ENCODE measurements at places on chromosomes 3 and 15.
A peak's percentile ranks its signal among the peaks of the same experiment; 100 is the strongest.

GRCh38 chr15:48520376-48521155 is 124.9 kb downstream of the FBN1 start:
- no peak for DNase-seq

DNA sequence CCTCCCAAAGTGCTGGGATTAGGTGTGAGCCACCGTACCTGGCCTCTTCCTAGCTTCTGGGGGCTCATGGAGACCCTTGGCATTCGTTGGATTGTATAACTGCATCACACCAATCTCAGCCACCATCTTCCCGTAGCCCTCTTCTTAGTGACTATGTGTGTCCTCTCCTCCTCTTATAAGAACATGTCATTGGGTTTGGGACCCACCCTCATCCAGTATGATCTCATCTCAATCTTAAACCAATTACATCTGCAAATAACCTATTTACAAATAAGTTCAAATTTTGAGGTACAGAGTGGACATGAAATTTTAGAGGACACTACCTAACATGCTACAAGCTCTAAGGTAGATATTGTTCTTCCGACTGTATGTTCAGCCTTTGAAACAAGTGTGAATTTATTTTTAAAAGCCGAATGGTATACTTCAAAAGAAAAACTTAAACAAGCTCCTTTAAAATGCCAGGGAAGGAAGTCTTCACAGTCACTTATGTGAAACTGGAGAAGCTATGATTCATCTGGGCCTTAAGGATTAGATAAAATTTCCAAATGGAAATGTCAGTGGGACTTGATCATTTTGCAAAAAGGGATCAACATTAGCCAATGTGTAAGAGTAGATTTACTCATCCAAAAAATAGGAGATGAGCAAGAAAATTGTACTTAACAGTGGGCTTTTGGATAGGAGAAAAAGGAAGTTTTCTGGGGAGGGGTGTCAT is 225.7 kb downstream of the MEX3B start:
- peak; percentile 21 for DNase-seq

- DNase-seq = peak; percentile 25
Measured at GRCh38 chr3:197028728-197029510, 698 bp downstream of the MELTF start.

DNA sequence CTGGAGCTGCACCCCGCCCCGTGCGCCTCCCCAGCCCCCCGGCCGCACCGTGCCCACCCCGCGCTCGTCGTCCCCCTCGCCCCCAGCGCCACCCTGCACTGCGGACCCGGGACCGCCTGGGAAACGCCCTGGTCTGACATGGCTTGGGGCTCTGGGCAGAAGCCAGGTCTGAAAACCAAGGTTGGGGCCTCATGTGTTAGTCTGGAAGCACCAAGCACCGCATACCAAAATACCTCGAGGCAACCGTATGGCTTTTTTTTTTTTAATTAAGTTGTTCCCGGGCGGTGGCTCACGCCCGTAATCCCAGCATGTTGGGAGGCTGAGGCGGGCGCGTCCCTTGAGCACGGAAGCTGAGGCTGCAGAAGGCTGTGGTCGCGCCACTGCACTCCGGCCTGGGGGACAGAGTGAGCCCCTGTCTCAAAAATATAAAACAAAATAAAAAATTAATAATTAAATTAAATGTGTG is 91.5 kb upstream of the CHD2 start:
- DNase-seq = peak; percentile 74

GRCh38 chr3:100384733-100385525 is 16.0 kb downstream of the TOMM70 start:
- DNase-seq = no peak

Data from cardiac muscle cell (in vitro differentiated cells and primary cell).